ENCODE measurements at places on chromosomes 3 and 15. TPM values are rescaled to one million over a fixed set of nuclear protein-coding genes. Genes with fewer than 3 reads are reported as not detected.

NEIL1 gene
- total RNA-seq, result 5.1 TPM

RBMS3 gene
- 157 TPM for total RNA-seq

AADAC gene
- total RNA-seq, result 11.3 TPM

COL6A6 gene
- 1.2 TPM for total RNA-seq

ABHD10 gene
- total RNA-seq, result 39.1 TPM

IL16 gene
- total RNA-seq, result 1.6 TPM

PDZRN3 gene
- 77.3 TPM for total RNA-seq

DISP2 gene
- total RNA-seq, result 0.09 TPM

PCOLCE2 gene
- total RNA-seq, result 60.7 TPM

PRTG gene
- total RNA-seq, result 2.4 TPM

CTXND1 gene
- total RNA-seq, result not detected

MST1R gene
- 0.14 TPM for total RNA-seq

FBXO40 gene
- not detected for total RNA-seq

LMOD3 gene
- total RNA-seq, result 0.14 TPM

ATP10A gene
- 10.4 TPM for total RNA-seq

OR5H1 gene
- total RNA-seq, result not detected

FAM43A gene
- 20.3 TPM for total RNA-seq

C3orf85 gene
- not detected for total RNA-seq

C15orf40 gene
- total RNA-seq, result 8.1 TPM

FBN1 gene
- total RNA-seq, result 857 TPM

TNK2 gene
- 4.0 TPM for total RNA-seq

ZNF385D gene
- 0.14 TPM for total RNA-seq

CSTA gene
- 8.0 TPM for total RNA-seq

ITIH3 gene
- 0.09 TPM for total RNA-seq

CYP1A2 gene
- not detected for total RNA-seq

C3orf38 gene
- total RNA-seq, result 27.8 TPM

ALDH1A3 gene
- total RNA-seq, result 51.5 TPM

FBXL2 gene
- 9.8 TPM for total RNA-seq

SCG5 gene
- 13.7 TPM for total RNA-seq

FGD5 gene
- total RNA-seq, result 0.14 TPM

LMAN1L gene
- not detected for total RNA-seq

ADGRG7 gene
- total RNA-seq, result not detected

SNTN gene
- not detected for total RNA-seq

TNFSF10 gene
- total RNA-seq, result 5.4 TPM

CAND2 gene
- 3.1 TPM for total RNA-seq

LRTM1 gene
- not detected for total RNA-seq

SENP7 gene
- total RNA-seq, result 7.9 TPM

GP9 gene
- not detected for total RNA-seq

SLC35G2 gene
- 8.2 TPM for total RNA-seq

PLSCR5 gene
- not detected for total RNA-seq
